ENCODE measurements at places on chromosomes 4 and X.

- DNase-seq, result no peak
These were observed 65.6 kb downstream of the ENPP6 start for GRCh38 chr4:184151988-184152485.

DNA sequence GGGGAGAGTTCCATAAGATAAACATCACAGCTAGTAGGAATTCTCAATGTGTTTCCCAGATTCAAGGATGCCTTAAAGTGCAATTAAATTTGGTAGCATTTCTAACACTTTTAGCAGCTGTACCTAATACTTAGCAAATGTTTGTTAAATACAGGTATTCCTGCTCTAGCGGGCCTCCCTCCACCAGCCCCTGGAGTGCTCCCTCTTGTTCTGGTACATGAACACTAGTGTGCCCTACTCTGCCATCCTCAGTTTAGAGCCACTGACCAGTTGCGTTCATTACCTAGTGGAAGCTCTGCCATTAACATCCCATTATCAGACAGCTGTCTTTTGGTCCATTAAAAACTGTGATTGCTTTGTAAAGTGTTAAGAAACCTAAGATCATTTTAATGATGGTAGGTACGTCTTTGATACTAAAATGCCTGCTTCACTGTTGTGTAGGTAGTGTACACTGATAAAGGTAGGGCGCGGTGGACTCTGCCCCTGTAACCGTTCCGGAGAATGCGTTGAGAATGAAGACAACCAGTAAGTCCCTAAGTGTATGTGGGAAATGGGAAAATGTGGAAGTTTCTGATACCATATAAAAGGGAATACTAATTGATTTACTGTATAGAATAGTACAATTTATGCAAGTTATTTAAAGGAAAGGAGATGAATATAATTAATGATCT is 21.7 kb downstream of the KIAA0232 start:
- no peak for DNase-seq

- no peak for DNase-seq
These were observed 55.5 kb downstream of the PDLIM5 start for GRCh38 chr4:94507281-94507680.

DNA sequence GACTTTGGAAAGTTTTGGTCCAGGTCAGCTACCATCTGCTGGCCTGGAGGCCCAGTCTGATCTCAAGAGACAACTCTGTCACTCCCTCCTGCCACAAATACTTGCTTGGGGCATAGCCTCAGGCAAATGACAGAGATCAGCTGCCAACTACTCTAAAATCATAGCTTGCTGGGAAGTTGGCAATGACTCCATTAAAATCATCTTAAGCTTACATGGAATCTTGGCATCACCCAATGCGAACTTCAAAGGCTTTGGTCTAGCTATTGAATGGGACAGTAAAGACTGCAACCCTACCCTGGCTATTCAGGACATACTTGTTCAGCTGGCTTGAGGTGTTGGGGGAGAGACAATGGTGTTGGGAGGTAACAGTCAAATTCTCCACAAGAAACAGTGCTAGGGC is 7.0 kb upstream of the USO1 start:
- DNase-seq, result no peak

DNA sequence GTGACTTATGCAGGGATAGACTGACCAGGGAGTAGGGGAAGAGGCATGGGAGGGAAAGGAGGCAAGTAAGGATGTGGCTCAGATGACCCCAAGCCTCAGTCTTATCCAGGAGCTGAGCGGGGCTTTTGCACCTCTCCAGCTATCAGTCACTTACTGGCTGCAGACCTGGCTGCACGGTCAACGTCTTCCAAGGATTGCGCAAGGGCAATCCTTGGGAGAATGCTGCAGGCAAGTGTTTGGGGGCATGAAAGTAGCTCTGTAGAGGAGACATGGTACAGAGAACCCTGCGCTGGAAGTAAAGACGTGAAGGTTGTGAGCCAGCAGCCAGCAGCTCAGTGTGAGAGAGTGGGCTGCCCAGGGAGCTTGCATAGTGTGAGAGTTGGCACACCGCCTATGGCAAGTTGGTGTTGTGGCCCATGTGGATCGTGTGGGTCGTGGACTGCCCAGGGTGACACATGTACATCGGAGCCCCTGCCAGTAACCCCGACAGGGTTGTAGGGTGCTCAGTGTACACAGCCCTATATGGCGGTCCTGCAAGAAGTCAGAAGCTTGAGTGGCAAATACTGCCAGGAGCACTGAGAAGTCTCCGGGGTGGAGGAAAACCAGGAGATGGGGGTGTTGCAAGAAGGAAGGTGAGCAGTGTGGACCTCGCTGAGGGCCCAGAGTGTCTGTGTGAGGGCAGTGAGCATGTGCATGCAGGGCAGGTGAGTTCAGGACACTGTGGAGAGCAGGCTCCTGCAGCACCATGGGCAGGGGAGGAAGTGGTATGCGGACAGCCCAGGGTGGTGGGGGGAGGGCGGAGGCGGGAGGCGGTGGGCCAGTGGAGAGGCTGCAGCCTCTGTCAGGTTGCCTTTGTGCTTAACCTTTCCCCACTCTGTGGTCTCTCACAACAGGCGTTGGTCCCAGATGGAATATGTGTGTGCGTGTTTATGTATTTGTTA is 50.9 kb downstream of the KIT start:
- no peak for DNase-seq

GRCh38 chrX:6959006-6959405 is 188.5 kb upstream of the STS start:
- no peak for DNase-seq

DNA sequence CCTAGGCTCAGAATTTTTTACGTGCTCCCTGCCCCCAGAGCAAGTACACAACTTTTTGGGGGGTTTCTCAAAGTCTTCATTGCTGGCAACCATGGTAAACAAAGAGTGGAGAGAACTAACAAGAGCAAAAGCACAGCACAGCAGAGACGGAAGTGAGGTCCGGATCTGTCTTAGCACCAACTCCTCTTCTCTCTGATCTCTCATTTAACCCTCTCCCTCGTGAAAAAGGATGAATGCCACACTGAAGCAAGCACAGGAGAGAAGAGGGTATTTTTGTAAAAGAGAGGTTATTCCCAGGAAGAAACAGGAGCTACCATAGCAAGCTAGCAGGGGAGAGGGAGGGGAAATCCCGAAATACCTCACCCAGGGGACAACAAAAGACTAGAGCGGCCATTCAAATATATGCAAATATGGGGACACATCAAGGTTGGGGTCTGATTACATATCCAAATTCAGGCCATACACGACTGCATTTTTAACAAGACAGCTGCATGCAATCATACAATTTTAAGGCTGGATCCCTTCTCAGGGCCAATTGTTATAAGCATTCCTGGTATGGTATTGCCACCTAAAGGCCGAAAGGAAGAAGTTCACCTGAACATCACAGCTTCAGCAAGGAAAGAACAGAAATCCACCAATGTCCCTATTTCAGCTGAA is 46.6 kb downstream of the CD40LG start:
- no peak for DNase-seq

GRCh38 chrX:49995795-49996455 is 73.5 kb downstream of the CLCN5 start:
- DNase-seq, result no peak
